ENCODE measurements at places on chromosomes 5 and 9. TPM values are rescaled to one million over a fixed set of nuclear protein-coding genes. Genes with fewer than 3 reads are reported as not detected.

DNA sequence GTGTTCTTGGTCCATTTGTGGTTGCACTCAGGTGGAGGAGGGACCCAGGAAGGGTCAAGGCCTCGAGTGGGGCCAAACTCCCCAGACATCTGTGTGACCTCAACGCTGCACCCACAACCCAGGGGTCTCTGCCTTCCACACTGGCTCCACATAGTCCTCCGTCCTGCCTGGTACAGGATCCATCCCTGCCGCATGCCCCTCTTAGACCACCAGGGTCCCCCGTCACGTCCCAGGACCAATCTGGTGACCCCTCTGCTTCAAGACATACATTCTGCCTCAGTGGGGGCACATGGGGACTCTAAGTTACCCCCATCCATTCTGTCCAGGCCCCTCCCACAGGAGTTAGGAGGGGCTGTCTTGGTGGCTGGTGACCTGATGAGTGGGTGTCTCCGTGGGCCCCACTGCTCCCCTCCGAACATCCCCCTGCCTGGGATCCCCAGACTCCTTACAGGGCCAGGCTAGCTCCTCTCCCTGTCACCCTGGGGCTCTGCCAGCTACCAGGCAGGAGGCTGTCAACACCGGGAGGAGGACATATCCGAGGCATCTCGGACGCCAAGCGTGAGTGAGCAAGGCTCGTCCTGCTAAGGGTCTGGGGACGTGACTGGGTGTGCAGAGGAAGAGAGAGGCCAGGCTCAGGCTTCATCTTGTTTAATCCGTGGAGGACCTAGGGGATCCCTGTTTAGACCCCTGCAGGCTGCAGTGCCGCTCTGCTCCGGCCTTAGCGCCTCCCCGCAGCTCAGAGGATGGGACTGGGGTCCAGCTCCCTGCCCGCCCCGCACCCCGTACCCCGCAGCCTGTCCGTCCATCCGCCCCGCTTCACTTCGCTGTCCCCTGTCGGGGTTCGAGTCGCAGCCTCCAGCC is 32.3 kb downstream of the TSPAN17 start:
- H3K36me3 ChIP-seq: no peaks in the 10 kb centered on the region
- H3K27me3 ChIP-seq: no peaks in the 10 kb centered on the region
- H3K27ac ChIP-seq: no peak overlapping the region
- no peak overlapping the region for H3K4me3 ChIP-seq
- DNase-seq: no peak

GRCh38 chr5:79025054-79025472 is 40.0 kb upstream of the ARSB start:
- no peaks in the 10 kb centered on the region for H3K4me1 ChIP-seq
- DNase-seq: peak; percentile 89
- H3K4me3 ChIP-seq: no peak overlapping the region
- no peak overlapping the region for H3K27ac ChIP-seq
- no peaks in the 10 kb centered on the region for H3K27me3 ChIP-seq

DNA sequence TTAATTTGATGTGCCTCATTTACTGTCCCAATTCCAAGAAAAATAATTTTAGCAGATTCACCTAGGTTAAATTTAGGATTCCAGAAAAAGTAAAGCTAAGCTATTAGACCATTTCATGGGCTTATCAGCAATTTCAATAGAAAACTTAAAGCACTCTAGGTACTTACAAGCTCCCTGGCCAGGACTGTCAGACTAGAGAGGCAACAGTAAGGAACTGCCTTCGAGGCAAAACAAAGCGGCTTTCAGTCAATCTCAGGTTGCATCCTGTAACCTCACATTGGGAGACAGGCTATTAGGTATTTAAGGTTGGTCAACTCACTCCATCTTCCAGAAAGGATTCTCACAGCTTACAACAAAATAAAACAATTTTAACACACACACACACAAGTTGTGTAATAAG is 48.7 kb upstream of the FSD1L start:
- DNase-seq: no peak
- no peaks in the 10 kb centered on the region for H3K27me3 ChIP-seq
- no peaks in the 10 kb centered on the region for H3K4me1 ChIP-seq

DNA sequence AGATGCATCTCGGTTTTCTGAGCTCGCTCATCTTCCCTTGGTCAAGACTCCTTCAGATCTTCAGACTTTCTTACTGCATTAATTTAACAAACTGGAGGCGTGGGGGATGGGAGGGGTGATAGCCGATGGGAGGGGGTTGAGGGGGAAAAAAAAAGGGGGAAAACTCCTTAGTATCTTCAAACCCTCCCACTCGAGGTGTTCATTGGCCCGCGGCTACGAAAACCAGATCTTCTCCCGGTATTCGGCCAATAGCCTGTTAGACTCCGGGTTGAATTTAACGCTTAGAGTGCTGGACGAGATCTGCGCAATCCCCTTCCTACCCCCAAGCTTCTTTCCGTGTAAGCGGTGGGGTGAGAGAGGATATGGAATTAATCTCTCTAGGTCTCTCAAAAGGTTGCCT is 689 bp upstream of the GLRA1 start:
- no peaks in the 10 kb centered on the region for H3K27me3 ChIP-seq
- no peak for DNase-seq
- no peaks in the 10 kb centered on the region for H3K36me3 ChIP-seq
- no peak overlapping the region for H3K27ac ChIP-seq
- H3K4me1 ChIP-seq: no peaks in the 10 kb centered on the region

DNA sequence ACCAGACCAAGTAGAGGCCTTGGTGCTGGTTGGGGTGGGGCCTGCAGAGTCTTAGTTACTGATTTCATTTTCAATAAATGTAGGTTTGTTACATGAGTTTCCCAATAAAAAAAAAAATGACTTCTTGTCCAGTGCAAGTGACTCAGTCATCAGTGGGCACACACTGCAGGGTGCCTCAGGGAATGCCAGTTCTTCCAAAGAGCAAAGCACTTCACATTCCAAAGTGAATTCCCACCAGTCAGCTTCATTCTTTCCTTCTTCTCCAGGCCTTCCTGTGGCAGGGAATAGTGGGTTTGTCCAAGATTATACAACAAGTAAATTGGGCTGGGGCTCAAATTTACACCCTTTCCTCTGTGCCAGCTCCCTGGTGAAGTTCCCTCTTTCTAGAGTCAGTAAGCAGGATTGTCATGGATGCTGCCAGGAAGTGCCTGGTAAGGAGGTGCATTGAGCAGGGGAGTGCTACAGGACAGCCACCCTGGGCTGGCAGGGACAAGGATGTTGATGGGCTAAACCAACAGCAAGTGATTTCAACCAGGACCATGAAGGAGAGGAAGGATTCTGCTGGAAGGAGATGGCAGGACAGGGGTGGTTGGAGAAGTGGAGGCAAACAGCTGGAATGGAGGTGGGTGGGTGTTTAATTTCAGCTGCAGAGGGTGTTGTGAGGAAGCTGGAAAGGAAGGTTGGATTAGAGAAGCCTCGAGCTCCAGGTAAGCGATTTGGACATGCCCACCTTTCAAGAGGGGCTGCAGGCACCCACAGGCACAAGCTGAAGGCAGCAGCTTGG is 3.7 kb upstream of the B4GALT7 start:
- H3K4me3 ChIP-seq: no peak overlapping the region
- no peaks in the 10 kb centered on the region for H3K36me3 ChIP-seq
- no peaks in the 10 kb centered on the region for H3K4me1 ChIP-seq
- no peaks in the 10 kb centered on the region for H3K27me3 ChIP-seq
- no peak overlapping the region for H3K27ac ChIP-seq
- DNase-seq: no peak

- H3K4me3 ChIP-seq: no peak overlapping the region
- H3K36me3 ChIP-seq: no peaks in the 10 kb centered on the region
- H3K4me1 ChIP-seq: no peaks in the 10 kb centered on the region
- DNase-seq: no peak
Measured at GRCh38 chr9:105834404-105834803, 140.1 kb downstream of the TMEM38B start.

GRCh38 chr9:120944434-120944843 is 17.8 kb upstream of the TRAF1 start:
- H3K4me3 ChIP-seq: no peak overlapping the region
- no peaks in the 10 kb centered on the region for H3K27me3 ChIP-seq
- H3K36me3 ChIP-seq: no peaks in the 10 kb centered on the region
- peaks cover 5% of the 10 kb centered on the region for H3K4me1 ChIP-seq
- DNase-seq: no peak

The PDLIM4 gene
- 70.9 TPM for total RNA-seq

The PHF24 gene
- total RNA-seq: 0.88 TPM

The STOM gene
- 384 TPM for total RNA-seq

The PTGER4 gene
- 18.2 TPM for total RNA-seq

All from aorta (tissue), 5 donors.